Left renal pelvis (tissue), 4 donors: ENCODE measurements at places on chromosomes 6 and 20.
A peak's percentile ranks its signal among the peaks of the same experiment; 100 is the strongest.

GRCh38 chr20:51423290-51423667 lies 119.2 kb downstream of the NFATC2 start:
- no peak for DNase-seq

DNA sequence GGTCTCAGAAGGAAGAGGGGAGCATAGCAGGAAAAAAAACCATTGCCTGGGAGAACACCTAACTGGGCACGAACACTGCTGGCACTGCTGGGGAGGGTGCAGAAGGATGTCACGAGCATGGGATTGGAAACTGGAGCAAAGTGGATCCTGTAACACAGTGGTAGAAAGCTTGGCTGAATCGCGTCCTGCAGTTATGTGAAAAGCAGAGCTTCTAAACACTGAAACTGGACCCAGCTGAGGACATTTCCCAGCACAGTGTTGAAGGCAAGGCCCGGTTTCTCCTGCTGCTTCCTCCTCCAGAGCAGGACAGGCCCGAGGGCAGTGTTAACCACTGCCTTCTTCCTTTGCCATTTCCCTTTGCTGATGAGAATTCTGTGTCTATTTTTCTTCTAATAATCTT lies 6.7 kb downstream of the APMAP start:
- no peak for DNase-seq

- DNase-seq: no peak
Measured at GRCh38 chr6:144336900-144337299, 51.8 kb downstream of the UTRN start.

GRCh38 chr6:126530775-126531174 lies 190.9 kb downstream of the CENPW start:
- DNase-seq: peak; percentile 6

DNA sequence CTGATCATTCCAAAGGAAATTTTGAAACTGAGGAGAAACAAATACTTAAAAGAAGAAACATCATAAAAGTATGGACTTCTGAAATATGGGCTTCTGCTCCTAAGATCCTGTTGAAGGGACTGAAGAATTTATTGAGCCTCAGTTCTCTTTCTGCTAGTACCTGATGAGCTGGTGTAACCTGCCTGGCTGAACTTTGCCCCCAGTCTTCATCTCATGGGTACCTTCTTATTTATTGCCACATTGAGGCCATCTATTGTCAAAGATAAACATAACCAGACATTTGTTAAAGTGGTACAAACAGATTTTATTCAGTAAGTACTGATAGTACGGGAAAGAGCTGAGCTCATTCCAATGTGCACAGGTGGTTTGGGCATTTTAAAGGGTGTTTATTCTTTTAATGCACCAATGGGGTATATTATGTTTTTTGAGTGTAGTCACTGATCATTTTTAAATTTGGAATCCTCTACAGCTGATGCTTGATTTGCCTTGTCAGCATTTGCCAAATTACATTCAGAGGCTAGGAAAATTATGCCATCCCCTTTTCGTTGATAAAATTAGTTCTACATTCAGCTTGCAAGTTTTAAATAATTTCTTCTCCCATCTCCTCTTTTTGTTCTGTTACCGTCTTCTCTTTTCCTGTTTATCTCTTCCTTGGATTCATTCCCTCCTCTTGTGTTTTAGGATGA lies 118.2 kb downstream of the PRIM2 start:
- no peak for DNase-seq

DNA sequence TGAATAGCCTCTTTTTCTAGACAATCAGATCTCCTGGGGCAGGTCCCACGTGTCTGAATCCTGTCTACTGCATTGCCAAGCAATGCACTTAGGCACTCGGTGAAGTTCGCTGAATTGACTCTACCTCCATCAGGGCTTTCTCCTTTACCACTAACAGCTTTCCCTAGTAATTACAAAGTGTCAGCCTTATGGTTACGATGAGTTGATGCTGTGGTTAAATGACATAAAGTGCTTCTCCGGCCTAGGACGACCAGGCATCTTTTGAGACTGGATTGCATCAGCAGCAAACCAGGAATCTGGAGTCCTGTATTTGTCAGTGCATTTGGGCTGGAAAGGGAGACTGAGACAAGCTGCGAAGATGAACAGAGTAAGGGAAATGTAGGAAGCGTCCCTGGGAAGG lies 21.5 kb downstream of the NOX3 start:
- no peak for DNase-seq

DNA sequence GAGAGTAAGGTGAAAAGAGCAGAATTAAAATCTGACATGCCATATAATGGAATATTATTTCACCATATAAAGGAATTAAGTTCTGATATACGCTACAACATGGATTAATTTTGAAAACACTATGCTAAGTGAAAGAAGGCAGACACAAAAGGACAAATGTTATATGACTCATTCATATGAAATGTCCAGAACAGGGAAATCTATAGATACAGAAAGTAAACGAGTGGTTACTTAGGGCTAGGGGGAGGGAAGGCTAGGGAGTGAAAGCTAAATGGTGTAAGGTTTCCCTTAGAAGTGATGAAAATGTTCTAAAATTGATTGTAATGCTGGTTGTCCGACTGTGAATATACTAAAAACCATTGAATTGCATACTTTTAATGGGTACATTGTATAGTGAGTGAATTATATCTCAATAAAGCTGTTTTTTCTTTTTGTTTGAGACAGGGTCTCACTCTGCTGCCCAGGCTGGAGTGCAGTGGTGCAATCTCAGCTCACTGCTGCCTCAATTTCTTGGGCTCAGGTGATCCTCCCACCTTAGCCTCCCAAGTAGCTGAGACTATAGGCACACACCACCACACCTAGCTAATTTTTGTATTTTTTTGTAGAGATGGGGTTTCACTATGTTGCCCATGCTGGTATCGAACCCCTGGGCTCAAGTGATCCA lies 8.2 kb downstream of the PRPH2 start:
- no peak for DNase-seq

DNA sequence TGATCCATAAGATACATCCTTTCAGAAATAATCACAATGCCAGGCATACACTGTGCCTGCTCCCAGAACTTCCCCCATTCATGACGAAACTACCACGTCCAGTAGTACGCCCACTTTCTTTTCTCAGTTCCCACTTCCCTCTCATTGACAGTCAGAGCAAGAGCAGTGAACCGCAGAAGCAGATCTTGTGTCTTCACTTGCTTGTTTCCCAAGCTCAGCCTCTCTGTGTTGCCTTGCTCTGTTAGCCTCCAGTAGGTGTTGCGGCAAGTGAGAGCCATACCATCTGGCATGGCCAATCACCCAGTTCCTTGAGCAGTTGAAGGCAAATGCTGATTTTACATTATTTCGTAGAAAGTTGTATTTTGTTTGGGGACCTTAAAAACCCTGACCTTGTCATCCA lies 11.7 kb downstream of the UST start:
- DNase-seq: no peak

DNA sequence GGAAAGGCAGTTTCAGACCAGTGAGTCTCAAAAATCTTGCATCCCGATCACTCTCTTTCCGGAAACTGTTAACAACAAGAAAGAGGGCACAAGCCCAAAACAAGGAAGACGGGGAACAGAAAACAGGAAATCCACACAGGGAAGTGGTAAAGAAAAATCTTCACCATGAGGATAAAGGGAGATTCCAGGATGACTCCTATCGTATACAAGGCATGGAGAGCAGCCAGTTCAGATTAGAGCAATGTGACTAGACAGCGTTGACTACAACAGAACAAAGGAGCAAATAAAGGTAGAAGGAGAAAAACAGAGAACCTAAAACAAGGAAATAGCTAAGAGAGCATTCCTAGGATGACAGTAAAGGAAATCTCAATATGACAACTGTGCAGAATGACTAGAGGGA lies 26.5 kb downstream of the VNN1 start:
- no peak for DNase-seq

- no peak for DNase-seq
Measured at GRCh38 chr6:105193647-105194046, 13.8 kb upstream of the POPDC3 start.

DNA sequence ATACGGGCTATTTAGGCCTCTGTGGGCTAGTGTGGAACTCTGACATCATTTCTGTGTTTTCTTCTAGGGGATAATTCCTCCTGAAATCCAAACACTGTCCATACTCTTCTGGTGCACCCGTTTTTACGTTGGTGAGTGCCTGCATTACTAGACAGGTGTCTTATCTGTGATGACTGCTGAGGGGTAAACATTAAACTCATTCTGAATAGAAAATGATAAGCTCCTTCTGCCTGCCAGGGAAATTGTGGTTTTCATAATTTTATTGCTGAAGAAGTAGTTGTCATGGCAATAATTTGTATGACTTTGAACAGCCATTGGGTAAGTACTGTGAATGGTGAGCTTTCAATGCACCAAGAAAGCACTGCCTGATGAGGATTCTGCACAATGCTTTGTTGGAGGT lies 705.6 kb downstream of the UTRN start:
- DNase-seq: no peak

DNA sequence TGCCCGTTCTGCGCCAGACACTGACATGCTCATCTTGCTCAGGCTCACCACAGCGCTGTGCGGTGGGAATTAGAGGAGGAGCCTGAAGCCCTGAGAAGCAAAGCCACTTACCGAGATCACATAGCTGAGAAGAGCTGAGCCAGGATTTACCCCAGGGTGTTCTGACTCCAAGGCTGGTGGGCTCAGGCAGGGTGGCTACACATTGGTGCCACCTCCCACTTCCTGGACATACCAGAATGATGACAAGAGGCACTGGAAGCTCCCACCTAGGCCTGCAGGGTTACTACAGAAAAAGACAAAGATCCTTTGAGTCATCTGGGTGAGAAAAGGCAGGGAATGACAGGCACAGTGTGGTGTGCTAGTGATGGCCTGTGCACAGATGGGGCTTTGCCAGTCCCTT lies 24.4 kb upstream of the FKBP1A start:
- no peak for DNase-seq

DNA sequence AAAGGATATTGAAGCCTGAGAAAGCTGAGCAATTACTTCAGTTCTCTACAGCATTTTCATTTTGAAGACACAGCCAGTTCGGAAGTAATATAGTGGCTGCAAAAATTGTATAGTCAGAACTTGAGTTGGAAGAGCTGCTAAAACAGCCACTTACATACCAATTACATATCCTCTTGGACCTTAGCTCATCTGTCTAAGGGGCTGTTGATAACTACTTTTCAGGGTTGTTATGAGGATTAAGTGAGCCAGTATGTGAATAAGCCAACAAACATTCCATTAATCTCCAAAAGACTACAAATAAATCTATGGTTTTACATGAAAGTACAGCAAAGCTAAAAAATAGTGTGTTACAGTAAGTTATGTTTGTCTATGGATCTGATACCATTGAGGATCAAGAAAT lies 59.7 kb downstream of the TMEM200A start:
- no peak for DNase-seq

DNA sequence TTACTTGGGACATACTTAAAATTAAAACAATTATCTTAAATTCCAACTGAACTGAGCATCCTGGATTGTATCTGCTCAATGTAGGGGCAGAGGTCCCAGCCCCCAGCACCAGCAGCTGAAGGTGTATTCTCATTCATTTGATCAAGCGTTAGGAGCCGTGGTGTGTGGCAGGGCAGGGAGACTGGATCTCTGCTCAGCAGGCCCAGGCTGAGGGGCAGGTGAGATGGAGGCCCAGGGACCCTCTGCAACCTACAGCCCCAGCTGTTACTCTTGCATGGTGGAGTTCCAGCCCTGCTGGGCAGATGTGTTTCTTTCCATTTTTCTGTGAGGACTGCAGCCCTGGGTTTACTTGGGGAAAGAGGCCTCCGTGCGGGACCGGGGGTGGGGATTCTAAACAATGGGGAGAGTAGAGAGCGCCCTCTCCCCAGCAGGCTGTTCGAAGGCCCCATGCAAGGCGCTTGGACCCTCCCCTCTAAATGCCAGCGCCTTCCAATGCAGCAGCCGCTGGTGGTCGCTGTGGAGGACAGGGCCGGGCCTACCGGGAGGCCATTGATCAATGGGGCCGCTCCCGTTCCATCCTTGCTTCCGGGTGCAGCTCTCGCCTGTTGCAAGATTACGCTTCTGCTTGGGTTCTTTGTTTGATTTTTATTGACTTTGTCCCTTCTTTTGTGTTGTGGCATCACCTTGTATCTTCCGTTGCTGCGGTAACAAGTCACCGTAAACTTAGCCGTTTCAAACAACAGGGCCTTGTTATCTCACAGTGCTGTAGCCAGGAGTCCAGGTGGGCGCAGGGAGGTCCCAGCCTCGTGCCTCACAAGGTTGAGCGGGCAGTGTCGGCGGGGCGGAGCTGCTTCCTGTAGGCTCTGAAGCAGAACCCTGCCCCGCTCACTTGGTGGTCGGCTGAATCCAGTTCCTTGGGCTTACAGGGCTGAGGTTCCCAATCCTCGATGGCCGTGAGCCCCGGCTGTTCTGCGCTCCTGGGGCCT lies 134.8 kb upstream of the PHACTR3 start:
- no peak for DNase-seq

DNA sequence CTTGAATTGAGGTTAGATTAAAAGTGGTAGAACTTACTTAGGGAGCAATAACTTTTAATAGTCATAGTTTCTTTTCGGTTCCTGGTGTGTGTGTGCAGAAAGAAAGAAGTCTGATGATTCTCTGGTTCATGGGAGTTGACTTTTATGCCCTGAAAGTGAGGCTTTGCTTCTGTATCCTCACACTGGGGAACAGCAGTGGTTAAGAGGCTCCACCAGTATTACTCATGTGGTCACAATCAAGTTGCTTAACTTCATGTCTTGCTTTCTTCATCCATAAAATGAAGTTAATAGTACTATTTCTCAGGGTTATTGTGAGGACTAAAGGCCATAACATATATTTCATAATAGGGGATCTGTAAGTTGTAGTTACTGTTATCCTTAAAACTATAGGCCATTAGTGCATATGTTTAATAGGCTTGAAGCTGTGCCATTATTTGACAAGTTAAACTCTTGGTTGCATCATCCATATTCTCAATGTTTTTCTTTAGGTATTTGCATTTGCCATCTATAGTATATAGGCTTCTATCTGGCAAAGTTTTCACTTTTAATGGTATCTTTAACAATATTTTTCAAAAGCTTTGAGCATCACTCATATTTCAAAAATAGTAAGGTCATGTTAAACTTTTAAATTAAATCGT lies 262.4 kb downstream of the PLCB1 start:
- DNase-seq: no peak

- DNase-seq: no peak
Measured at GRCh38 chr6:192313-192664, 100.0 kb upstream of the DUSP22 start.

- no peak for DNase-seq
Measured at GRCh38 chr20:2273634-2274302, 22.0 kb upstream of the TGM3 start.
